Cerebellar cortex (tissue), 1 donor: ENCODE measurements at places on chromosomes 2 and 18.

- DNase-seq, result no peak
Observed at GRCh38 chr2:173087214-173087581, 11.6 kb downstream of the MAP3K20 start.

DNA sequence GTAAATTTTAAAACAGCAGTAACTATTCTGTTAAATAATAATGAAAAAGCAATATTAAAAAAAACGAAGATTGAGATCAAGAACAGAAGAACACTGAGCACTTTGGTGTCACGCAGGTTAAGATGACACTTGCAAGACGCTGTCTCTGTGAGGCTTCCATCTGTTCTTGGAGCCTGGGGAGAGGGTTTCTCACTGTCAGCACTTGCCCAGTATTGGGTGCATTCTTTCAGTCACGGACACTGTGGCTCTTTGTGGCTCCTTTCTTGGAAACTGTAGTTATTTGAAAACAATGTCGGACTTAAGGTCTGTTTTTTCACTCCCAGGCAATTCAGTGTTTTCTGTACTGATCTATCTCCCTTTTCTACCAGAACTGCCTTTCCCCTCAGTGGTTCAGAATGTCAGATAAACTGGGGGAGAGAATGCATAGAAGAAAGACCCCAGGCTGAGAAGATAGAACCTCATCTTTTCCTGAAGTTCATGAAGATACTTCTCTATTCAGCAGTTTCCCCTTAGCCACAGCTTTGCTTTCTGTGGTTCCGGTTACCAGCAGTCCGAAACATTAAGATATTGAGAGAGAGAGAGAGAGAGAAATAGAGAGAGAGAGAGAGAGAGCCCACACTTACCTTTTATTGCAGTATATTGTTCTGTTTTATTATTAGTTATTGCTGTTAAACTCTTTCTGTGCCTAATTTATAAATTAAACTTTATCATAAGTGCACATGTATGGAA lies 283.3 kb downstream of the DCDC2C start:
- no peak for DNase-seq

- peak; percentile 4 for DNase-seq
Observed at GRCh38 chr18:78722386-78722785, 257.2 kb upstream of the SALL3 start.

DNA sequence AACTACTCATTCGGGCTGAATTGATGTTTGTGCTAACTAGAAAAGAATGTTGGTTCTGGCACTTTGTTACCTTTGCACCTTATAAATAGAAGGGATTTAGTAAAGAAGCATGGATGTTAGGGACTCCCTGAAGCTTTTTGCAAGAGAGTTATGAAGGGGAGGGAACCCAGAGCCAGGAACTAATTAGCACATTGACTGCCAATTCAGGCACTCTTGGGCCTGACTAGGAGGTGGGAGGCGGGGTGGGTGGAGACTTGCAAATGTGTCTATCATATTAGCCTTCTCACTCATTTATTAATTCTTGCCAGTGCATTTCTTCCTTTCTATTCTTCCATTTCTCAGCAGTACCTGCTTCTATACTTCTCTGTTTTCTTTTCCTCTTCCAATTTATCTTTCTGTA lies 1022.4 kb downstream of the TMEM182 start:
- DNase-seq, result no peak

- DNase-seq, result no peak
Observed at GRCh38 chr2:228063558-228063957, 117.9 kb downstream of the SPHKAP start.

DNA sequence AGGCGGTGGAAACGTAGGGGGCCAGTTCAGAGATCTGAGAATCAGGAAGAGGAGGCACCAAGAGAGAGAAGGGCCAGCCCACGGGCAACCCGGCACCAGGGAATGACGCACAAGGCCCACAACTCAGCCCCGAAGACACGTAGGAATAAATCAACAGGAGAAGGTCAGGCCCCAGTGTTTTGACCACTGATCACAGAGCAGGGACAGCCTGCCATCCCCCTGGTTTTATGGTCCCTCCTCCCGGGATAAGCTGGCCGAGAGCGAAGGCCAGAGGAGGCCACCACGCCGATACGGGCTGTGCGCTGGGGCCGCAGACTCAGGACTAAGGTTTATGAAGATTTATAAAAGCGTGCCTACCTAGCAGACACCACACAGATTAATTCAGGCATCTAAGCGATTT lies 341.4 kb downstream of the ZNF516 start:
- no peak for DNase-seq

DNA sequence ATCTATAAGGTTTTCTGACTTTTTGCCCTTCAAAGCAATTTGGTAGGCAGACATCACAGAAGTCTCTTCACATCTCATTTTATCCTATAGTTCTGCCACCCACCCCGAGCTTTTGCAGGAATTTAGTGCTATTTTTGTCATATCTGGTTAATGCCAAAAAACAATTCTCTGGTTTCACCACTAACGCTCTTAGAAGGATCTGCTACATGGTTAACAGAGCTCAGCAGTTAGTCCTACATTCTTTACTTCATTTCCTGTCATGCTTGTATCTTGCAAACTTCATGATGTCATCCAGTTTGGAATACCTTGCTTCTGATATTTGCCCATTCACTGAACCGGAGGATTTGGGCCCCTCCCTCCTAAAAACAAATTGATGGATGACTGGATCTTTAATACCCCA lies 116.8 kb upstream of the SERPINE2 start:
- DNase-seq, result no peak

DNA sequence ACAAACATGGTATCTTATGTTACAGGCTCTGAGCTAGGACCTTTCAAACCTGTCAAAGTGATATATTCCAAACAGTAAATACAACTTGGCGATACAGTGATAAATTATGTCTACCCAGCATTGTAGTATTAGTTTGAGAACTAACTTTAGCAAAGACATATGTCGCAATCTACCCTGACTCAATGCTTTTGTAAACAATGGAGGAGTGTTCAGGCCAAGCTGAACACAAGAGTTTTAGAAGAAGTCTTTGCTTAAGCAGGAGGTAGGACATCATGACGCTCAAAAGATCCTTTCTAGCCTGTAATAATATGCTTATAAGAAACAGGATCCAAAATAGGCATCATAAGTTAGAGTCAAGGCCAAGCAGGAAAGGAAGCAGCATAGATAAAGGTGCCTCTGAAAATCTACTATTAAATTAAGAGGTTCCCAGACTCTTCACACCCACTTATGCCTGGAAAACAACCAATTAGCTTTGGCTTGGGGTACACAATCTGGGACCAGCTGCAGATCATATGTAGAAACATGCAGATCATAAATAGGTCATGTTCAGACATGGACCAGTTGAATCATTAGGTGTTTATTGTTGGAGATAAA lies 132.5 kb downstream of the CSRNP3 start:
- DNase-seq, result no peak

DNA sequence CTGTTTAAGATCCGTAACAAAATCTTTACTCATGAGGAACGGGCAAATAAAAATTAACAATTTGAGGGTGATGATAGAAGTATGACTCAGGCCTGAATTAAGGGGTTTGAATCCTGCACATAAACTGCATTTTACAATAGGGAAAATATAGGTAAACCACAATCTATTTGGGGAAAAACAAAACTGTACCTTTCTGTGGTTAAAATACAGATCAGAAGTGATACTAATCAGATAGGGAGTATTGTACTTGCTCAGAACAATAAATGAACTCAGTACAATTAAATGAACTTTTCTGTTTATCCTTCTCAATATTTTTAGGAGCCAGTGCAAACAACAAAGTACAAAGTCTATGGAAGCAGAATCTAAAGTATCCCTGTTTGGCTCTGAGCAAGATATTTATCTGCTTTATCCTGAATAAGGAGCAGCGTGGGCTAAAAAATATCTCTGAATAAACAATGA lies 287.3 kb downstream of the ZNF385B start:
- DNase-seq, result no peak

GRCh38 chr2:38991899-38992298 lies 102.2 kb downstream of the ARHGEF33 start:
- DNase-seq, result no peak

DNA sequence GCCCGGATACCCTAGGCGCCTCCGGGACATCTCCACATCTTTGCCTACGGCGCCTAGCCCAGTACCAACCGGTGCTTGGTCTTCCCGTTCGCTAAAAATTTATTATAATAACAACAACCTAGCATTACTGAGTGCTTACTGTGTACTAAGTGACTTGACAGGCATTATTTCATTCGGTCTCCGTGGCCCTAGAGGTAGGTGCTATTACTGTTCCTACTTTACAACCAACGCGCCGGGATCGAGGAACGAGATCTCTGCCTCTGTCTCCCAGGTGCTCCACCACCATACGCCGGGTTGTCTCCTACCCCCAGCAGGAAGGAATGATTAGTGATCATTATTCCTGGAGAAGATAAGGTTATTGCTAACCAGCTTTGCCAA lies 657 bp upstream of the BIN1 start:
- no peak for DNase-seq

DNA sequence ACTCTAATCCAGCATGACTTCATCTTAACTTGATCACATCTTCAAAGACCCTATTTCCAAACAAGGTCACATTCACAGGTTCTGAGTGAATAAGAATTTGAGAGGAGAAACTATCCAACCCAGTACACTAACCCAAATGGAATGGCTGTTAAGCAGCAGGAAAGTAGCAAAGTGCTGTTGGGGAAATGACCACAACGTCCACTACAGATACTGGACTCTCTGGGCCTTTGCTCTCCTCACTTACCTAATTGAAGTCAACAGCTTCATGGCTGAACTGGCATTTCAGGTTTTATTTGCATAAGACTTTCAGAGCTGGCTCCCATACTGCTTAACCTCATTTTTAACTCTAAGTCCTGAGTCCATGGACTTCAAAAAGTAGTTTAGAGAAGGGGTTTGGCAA lies 38.0 kb upstream of the ACVR2A start:
- no peak for DNase-seq

DNA sequence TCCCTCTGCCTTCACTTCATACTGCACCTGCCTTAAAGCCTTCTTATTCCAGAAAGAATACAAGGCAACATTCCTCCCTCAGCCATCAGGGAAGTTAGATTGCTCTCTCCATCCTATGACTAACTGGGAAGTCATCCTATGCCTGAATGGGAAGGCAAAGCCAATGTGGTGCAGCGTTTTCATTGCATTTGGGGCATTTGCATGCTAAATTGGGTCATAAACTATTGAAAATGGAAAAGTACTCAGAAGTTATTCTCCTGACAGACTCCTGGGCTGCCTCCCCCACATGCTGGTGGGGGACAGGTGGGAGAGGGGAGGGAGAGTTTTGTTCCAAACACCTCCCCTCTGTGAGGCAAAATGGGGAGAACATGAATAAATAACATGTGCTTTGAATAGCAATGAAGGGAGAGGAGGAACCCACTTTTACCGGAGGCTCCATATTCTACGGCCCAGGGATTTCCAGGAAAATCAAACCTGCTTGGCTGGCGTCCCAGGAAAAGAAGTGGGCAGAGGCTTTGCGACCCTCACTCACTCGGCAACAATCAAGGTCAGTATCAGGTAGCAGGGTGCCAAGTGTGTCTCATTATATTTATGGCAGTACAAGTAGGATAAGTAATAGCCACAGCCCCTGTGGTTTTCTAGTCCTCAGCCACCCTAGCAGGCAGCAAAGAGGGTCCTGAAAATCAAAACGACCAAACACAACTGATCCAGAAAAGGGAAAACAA lies 84.1 kb downstream of the BOD1L2 start:
- DNase-seq, result no peak

GRCh38 chr2:222240676-222241049 lies 58.1 kb downstream of the PAX3 start:
- no peak for DNase-seq

GRCh38 chr18:45503990-45504389 lies 111.3 kb upstream of the SLC14A2 start:
- DNase-seq, result no peak

GRCh38 chr2:99957332-99958133 lies 184.9 kb downstream of the AFF3 start:
- no peak for DNase-seq

DNA sequence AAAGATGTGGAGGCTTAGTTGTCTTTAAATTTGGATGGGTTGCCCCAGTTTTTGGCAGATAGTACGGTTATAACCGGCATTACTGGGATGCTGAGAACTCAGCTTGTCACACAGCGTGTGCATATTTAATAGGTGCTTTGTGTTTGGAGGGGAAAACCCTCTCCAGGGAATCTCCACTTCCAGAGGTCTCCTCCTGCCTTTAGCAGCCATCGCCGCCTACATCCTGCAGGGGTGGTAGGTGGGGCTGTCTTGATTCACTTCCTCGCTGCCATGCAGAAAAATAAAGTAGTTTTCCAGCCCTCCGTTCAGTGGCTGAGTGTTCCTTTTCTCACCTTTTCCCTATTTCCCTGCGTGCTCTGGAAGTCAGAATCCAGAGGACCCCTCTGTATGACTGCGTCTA lies 76.4 kb downstream of the ITGB1BP1 start:
- DNase-seq, result no peak

GRCh38 chr2:75764611-75765010 lies 53.9 kb upstream of the GCFC2 start:
- no peak for DNase-seq

- no peak for DNase-seq
Observed at GRCh38 chr2:222595581-222595980, 60.3 kb downstream of the FARSB start.

- no peak for DNase-seq
Observed at GRCh38 chr18:39746201-39746600, 2180.6 kb upstream of the CELF4 start.

GRCh38 chr2:239647052-239647819 lies 246.4 kb upstream of the HDAC4 start:
- DNase-seq, result no peak

DNA sequence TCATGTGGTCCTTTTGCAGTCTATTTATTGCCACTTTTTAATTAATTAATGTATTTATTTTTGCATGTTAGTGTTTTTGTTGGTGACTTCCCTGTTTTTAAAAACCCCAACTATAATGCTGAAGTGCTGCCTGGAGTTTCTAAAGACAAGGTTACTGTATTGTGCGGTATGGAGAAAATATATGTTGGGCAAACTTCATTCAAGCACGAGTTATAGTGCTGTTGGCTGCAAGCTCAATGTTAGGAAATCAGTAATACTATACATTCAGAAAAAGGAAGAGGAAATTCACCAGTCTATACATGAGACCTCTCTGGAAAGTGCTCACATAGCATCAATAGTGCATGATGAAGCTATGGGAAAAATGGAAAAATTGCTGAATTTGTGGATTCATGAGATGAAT lies 15.4 kb upstream of the RBMS1 start:
- DNase-seq, result no peak

DNA sequence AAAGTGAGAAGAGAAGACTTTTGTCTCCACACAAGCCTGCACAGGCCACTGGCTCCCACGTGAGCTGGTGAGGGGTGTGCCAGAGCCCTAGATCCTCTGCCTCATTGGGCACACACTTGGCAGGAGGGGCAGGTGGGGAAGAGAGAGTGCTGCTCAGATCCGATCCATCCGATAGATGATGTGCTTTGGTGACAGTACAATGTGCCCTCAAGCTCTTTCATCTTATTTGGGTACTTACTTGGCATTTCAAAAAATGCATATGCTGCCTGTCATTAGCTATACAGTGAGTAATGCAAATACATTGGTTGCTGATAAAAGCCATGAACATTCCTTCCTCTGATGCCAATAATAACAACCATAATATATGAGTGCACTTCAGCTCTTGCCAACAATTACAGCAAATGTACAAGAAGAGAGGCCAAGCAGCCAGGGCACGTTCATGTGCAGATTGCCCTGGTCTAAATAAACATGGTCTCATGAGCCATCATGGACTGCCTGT lies 255.3 kb downstream of the VAPA start:
- DNase-seq, result no peak
